ENCODE measurements at places on chromosomes 3 and 15.

DNA sequence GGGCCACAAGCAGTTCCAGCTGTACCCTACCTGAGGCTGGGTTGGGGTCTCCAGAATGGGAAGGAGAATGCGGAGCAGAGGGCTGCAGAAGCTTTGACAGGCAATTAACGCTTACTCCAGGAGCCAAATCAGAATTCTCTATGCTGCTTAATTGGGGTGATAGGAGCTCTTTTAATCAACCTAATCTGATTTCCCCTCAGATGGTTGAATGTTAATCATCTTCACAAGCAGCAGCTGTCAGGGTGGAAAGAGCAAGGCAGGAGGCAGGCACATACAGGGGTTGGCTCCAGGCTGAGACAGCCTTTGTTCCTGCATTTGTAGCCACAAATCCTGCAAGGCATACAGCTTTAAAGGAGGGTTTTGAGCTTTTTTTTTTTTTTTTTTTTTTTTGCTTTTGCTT lies 2.6 kb downstream of the CILP start:
- no peak for DNase-seq

DNA sequence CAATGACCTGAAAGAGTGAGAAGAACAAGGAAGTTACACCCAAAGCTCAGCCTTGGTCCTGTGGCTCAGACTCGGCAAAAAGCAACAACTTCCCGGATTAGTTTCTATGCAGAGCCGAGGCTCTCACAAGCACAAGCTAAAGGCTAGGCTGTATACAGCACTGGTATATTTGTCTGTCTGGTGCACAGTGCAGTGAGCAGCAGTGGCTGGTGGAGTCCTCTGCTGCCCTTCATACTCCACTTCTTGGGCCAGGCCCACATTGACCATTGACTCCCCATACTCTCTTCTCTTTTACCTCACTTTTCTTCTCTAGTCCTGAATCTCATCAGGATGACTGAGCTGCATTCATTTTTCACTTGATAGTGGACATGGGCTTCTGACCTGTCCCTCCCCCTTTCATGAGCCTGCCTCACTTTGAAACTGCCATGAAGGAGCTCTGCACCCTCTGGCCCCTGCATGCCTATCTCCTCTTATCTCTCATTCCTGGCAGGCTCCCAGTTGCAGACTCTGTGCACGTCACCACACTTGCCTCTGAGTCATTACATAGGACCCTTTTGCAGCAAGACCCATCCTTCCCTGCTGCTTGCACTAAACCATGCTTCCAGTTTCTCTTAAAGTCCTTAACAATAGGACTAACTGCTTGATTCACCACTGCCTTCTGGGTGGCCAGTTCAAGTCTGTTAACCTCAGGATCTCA lies 379.3 kb downstream of the NTRK3 start:
- no peak for DNase-seq

- no peak for DNase-seq
Measured at GRCh38 chr3:106268696-106269095, 399.9 kb upstream of the CBLB start.

DNA sequence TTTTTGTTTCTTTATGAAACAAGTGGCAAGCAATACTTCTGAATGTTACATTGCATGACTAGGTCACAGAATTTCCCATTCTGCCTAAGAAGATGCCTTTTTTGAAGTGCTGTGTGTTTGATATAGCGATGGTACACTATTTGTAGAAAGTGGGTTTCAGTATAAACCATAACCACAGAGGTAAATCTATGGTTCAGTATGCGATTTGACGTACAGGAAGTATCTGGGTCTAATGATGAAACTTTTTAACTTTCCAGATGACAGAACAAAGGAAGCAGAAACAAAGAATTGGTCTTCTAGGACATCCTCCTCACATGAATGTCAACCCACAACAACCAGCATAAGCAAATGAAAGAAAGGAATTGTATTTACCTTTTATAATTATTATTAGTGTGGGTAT lies 133.4 kb upstream of the BHLHE40 start:
- no peak for DNase-seq

GRCh38 chr3:139339219-139339906 lies 4.5 kb upstream of the MRPS22 start:
- DNase-seq = no peak

DNA sequence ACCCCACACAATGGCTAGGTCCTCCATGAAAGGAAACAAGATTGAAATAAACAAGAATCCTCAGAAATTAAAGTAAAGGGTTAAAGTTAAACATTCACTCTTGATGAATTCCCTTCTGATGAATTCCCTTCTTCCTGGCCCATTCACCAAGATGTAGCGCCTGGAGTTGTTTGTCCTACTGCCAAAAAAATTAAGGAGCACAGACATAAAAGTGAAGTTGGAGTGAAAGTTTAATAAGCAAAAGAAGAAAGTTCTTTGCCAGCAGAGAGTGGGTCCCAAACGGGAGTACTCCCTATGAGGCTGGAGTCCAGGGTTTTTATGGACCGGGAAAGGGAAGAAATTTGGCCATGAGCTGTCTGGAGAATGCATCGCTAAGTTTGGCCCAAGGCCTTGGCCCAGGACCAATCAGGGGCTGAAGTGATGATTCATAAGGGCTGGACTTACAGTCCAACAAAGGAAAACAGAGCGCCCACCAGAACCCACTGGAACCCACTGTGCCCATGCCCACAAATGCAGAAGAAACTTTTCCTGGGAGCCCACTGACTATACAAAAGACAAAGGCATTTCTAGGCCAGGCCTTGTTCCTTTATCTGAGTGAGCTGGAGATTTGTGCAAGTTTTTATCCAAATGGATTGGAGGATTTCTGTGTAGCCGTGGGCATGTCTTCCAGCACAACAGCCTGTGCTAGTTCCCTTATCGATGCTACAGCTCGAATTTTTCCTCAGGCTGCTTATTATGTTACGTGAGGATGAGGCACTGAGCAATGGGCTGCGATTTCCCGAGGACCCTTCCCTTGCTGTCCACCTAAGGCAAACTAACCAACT lies 1561.6 kb downstream of the OTOL1 start:
- DNase-seq = no peak

- no peak for DNase-seq
Measured at GRCh38 chr3:172595664-172596393, 72.6 kb upstream of the TNFSF10 start.

- DNase-seq = no peak
Measured at GRCh38 chr3:17911986-17912760, 169.7 kb upstream of the TBC1D5 start.

DNA sequence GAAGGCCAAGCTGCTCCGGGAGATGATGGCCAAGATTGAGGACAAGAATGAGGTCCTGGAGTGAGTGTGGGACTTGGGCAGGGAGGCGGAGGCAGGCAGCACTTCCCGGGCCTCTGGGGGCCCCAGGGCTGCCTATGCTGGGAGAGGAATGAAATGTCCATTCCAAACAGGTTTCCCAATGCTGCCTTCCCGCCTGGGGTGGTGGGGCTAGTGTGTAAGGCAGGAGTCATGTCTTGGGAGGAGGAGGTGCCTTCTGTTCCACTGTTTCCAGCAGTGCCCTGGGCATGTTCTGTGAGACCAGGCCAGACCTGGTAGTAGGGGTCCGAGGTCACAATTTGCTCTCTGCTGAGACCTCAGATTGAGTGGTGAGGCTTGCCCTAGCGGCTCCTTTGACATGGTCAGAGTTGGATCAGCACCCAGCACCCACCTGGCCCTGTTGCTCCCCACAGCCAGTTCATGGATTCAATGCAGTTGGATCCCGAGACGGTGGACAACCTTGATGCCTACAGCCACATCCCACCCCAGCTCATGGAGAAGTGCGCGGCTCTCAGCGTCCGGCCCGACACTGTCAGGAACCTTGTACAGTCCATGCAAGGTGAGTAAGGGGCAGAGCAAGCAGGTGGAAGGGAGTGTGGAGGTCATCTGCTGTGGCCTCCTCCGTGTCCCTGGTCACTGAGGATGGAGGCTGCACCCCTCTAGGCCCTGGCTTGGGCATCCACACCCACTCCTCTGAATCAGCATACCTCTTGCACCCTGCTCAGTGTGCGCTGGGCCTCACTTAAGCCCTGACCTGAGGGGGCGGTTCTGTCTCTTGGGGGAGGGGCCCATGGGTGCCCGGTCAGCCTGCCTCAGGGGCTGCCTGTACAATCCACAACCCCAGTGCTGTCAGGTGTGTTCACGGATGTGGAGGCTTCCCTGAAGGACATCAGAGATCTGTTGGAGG lies 27.3 kb downstream of the PTPN23 start:
- no peak for DNase-seq

- no peak for DNase-seq
Measured at GRCh38 chr3:168029705-168030104, 66.0 kb downstream of the GOLIM4 start.

- DNase-seq = no peak
Measured at GRCh38 chr3:123153125-123154019, 48.4 kb upstream of the SEC22A start.

DNA sequence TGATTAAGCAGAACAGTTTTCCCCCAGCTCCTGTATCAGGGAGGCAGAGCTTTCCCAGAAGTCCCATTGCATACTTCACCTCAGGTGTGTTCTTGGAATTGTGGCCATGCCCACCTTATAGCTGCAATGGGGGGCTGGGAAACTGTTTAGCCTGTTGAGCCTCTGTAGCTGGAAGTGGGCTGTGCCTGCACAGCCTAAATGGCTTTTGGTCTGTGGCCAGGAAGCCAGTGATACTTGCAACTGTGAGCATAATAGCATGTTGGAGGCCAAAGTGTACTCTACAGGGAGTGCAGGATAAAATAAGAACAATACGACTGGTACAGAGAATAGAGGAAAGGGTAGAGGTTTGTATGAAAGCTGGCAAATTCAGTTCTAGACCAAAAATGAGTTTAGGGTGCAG lies 248.5 kb downstream of the PTPRG start:
- DNase-seq = no peak

- no peak for DNase-seq
Measured at GRCh38 chr3:77052051-77052501, 12.2 kb downstream of the ROBO2 start.

DNA sequence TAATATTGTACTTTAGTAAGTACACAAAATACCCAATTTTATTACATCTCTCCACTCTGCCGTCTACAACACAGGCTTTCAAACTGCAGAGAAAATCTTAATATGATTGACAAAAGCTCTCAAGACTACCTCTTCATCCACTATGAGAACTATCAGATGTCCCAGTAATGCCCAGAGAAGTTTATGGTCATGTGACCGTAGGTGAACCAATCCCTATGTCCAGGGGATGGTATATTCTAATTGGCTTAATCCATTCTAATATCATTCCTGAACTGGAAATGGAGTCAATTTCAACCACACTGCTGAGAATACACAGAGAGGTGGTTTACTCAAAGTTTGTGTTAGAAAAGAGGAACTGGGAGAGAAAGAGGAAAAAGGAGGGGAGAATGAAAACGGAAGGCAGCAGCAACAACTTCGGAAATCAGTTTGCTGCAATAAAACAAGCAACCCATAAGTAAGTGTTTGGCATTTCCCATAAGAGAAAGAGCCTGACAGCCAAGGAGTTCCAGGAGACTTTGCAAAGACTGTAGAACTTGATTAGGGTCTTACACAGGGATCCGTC lies 7.3 kb downstream of the SST start:
- DNase-seq = no peak

DNA sequence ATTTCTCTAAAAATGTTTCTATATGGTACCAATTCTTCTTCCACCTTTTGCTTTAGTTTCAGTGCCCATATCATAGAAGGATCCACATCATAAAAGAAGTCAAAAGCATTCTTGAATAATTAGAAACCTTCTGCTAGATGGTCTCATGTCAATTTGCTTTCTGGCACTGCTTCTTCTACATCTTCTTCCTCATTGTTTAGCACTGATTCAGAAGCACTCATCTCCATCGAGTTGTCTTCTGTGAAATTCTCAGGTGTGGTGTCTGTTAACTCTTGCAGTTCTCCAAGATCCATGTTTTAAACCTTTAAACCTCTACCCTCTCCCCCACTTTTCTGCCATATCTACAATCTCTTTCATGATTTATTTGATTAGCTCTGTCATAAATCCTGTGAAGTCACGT lies 154.8 kb downstream of the WDR76 start:
- DNase-seq = no peak

GRCh38 chr3:141960731-141961130 lies 84.3 kb downstream of the ATP1B3 start:
- no peak for DNase-seq

- DNase-seq = no peak
Measured at GRCh38 chr3:85800676-85801075, 841.9 kb downstream of the CADM2 start.

GRCh38 chr3:11144996-11145395 lies 9.3 kb upstream of the HRH1 start:
- no peak for DNase-seq

DNA sequence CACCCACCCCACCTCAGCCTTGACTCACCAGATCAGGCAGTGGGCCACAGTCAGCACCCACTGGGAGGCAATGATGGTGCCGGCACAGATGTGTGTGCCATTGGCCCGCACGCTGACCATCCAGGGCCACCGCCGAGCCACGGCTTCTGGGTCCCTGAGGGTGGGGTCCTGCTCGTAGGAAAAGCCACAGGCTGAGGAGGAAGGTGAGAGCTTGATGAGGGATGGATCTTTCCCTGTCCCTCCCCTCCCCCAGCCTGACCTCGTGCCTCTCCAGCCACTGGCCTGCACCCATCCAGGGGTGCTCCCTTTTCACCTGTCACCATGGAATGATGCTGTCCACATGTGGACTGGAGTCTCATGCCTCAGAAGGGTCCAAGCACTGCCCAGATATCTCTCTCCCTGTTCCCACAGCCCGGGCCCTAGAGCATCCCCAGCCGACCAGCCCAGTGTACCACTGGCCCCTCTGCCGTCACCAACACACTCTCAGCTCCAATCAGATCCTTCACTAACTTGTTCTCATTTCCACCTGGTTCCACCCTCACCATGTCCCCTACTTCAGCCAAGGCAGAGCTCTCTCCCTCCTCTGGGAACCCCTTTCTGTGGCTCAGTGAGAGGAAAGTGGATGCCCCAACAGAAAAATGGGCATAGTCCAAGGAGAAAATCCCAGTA lies 2.0 kb downstream of the PRSS50 start:
- no peak for DNase-seq

GRCh38 chr3:183260167-183260904 lies 7.3 kb downstream of the B3GNT5 start:
- DNase-seq = no peak

- DNase-seq = no peak
Measured at GRCh38 chr3:177473184-177473583, 275.9 kb upstream of the TBL1XR1 start.

DNA sequence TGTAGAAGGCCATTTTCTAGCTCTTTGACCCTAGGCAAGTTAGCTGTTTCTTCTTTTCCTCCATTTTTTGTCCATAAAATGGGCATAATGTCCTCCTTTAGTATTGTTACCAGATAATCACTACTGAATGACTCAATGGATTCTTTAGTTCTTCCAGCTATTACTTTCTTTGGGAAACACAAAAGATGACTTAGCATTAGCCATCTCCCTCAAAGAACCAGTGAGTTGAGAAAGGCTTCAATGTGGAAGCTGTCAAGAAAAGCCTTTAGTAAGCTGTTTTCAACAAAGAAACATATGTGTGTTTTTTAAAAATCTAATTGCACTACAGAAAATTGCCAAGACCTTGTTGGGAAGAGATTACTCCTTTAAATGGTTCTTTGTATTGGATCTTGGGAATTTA lies 135.7 kb downstream of the SLC9A9 start:
- no peak for DNase-seq

GRCh38 chr15:67736810-67737209 lies 88.5 kb upstream of the SKOR1 start:
- DNase-seq = no peak

Data from stimulated activated CD4-positive, alpha-beta T cell treated with anti-CD3 and anti-CD28 coated beads, TNF-alpha, amount 100 ng/mL, for 4 hours (primary cell).